Urinary bladder (tissue), 4 donors: ENCODE measurements at places on chromosomes 5 and 9. TPM values are rescaled to one million over a fixed set of nuclear protein-coding genes. Genes with fewer than 3 reads are reported as not detected.

DNA sequence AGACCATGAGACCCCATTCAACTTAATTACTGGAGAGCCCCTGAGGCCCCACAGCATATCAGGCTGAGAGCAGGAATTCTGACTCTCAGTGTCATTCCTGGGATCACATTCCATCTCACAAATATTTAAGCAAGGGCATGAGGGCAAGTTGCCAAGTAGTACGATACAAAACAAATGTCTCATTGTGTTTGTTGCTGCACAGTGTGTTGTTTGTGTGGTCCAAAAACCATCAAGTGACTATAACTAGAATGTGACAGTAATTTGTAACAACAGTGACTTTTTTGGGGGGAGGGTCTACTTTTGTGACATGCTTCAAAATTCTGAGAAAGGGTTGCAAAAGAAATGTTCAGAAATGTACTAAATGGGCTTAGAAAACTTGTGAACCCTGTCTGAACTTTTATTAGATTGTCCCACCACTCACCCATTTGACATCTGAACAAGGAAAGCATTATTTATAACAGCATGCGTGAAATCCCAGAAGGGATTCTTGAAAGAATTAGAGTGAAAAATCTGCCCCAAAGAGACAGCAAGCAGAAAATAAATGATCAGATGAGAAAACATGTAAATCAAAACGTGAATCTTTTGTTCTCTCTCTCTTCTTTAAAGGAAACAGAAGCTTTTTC lies 347.0 kb downstream of the NTRK2 start:
- no peak for DNase-seq

The GPRIN1 gene
- total RNA-seq: 1.3 TPM

The DBH gene
- total RNA-seq: 0.79 TPM

GRCh38 chr5:60488466-60489130 lies 211.4 kb downstream of the DEPDC1B start:
- DNase-seq: no peak

DNA sequence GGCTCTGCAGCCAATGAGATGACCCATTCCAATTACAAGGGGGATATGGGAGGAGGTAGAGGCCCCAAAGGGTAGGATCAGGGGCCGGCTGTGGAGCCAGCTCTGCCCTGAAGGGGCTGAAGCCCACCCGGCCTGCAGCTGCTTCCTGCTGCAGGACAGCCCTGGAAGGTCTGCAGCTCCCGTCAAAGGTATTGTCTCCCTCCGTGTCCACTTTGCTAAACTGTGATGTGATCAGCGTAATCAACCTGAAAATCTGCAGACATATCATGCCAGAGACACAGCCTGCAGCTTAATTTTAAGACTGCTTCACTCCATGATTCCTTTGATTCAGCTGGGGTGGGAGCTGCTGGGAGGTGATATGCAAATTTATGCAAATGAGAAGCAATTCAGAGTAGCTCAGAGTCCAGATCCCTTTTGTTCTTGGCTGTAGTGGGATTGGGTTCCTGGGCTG lies 90.7 kb downstream of the GADD45G start:
- no peak for DNase-seq

The RABEPK gene
- total RNA-seq: 17.5 TPM

- DNase-seq: no peak
Measured at GRCh38 chr5:118687661-118688621, 300.4 kb downstream of the DTWD2 start.

GRCh38 chr5:32153723-32154122 lies 20.4 kb downstream of the GOLPH3 start:
- DNase-seq: no peak

GRCh38 chr5:134079748-134080581 lies 34.5 kb upstream of the TCF7 start:
- no peak for DNase-seq

The TMC1 gene
- total RNA-seq: 1.9 TPM

DNA sequence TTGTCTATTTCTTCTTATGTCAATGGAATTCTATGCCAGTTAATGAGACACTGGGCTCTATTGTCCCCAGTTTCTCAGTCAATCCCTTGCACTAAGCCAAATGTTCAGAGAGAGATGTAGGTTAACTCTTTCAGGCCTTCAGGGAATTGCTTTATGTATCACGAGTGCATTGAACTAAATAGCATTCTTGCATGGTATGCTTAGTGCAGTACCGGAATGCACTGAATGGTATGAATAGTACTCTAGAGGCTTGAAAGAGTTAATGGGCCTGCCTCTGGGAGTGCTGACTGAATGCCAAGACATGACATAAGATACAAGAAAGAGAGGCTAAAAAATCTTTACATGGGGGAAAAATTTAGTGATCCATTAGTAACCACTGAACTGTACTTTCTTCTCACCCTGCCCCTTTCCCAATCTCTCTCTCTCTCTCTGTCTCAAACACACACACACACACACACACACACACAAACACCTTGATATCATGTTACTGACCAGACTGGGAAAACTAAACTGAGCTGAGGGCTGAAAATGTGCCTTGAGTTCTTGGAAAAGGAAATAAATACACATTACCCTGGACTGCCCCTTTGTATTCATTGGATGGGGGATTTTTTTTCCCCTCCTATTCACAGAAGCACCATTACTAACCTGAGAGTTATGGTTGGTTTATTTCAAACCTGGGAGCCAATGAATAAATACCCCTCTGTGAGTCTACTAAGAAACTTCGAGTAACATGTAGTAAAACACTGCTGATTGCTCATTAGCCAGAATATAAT lies 35.4 kb upstream of the TMC1 start:
- DNase-seq: no peak

DNA sequence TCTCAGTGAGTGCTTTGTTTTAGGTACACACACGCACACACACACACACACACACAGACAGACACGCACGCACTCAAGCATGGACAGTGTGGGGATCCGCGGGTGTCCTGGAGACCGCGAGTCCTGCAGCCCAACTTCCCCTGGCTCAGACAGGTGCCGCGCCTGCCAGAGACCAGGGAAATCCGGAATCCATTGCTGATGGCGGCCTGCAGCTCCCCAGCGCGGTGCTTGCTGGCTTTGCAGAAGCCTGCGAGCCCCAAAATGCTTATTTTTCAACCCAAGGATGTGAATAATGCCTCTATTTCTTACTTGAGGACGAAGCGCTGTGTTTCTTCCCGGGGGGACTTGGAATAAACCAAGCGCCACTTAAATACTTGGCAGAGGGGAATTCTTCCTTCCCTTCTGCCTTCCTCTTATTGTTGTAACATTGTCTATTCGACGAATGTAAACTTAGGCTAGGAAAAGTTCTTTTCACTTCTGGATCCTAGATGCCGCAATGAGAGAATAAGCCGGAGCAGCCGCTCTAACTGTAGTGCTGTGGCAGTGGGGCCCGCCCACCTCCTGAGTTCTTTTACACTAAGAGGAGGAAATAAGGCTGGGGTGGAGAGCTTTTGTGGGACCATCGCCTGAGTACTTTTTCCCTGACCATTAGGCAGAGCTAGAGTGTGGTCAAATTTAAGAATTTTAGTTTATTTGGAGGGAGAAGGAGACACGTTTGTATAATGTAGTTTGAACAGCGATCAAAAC lies 802 bp downstream of the ITGA2 start:
- DNase-seq: no peak

GRCh38 chr5:179901915-179902762 lies 5.6 kb downstream of the TBC1D9B start:
- no peak for DNase-seq

The SHC3 gene
- total RNA-seq: 2.0 TPM

GRCh38 chr9:93650448-93650847 lies 74.1 kb downstream of the PHF2 start:
- DNase-seq: no peak

GRCh38 chr5:38807570-38808483 lies 38.0 kb upstream of the OSMR start:
- peak; percentile 60 for DNase-seq

- no peak for DNase-seq
Measured at GRCh38 chr9:20994486-20994885, 37.0 kb downstream of the HACD4 start.

- DNase-seq: no peak
Measured at GRCh38 chr5:39765366-39765765, 340.6 kb upstream of the DAB2 start.

DNA sequence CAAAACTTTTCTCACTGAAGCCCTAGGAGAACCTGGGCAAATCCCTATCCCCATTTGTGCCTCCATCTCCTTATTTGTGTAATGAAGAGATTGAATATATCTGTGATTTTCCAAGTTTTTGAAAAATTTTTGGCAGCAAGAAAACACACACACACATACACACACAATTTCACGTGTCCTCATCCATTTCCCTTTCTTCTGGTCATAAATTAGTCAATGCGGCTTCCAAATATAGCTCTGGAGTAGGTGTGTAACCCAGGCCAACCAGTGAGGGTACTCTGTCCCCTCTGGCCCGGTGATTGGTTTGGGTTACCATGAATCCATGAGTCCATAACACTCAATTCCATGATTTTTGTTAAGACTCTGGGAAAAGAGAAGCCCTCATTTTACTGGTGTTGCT lies 12.7 kb downstream of the CSF1R start:
- DNase-seq: no peak

The IFNK gene
- total RNA-seq: not detected

GRCh38 chr5:63963080-63963735 lies 963 bp upstream of the HTR1A start:
- peak; percentile 47 for DNase-seq

The FXN gene
- 3.9 TPM for total RNA-seq

The ADRA1B gene
- total RNA-seq: 0.63 TPM

DNA sequence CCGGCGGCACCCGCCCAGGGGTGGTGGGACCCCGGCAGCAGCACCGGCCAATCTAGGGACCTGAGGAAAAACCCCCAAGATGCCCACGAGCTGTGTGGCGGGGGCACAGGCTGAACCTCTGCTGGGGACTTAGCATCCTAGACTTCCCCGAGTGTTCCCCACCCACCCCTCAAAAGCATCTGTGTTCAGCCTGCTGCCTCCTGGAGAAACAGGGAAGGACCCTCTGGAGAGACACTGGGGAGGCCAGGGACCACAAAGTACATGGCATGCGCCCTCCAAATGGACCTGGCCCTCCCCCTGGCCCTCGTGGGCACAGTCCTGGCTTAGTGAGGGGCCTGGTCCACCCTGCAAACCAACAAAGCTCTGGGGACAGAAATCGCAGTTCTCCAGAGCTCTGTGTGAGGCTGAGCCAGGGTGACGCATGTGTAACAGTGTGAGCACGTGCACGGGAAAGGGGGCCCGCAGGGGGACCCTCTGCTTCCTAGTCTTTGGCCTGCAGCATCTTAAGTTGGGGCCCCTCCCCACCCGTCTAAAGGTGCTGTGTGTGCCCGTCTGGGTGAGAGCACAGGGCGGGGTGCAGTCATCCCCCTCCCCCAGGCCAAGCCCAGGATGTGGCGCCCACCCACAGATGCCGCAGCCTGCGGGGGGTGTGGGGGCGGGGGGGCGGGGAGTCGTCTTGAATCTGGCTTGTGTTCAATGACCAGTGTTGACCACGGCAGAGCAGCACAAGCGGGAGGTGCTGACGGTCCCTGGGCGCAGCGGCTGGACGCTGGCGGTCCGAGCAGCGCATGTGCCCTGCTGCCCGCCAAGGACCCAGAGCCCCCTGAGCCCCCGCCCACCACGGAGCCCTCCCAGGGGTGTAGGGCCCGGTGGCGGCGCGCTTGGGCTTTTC lies 672 bp upstream of the KCNT1 start:
- DNase-seq: no peak

DNA sequence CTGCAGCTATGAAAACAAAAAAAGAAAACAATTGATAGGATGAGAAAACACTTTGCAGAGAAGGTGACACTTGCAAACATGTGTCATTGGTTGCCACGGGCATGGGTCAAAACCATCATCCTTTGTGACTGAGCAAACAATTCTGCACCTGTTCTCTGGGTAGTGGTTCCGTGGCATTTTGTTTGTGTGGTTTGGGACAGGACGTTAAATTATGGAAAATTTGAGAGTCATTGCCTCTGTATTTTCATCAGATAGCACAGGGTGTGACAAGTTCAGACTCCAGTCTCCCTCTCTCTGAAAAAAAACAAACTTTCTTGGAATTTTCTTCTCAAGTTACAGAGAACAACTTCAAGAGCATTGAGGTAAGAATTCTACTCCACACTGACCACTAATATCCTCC lies 113.4 kb upstream of the HMHB1 start:
- DNase-seq: no peak

- DNase-seq: peak; percentile 51
Measured at GRCh38 chr5:32173267-32174010, 680 bp downstream of the GOLPH3 start.

DNA sequence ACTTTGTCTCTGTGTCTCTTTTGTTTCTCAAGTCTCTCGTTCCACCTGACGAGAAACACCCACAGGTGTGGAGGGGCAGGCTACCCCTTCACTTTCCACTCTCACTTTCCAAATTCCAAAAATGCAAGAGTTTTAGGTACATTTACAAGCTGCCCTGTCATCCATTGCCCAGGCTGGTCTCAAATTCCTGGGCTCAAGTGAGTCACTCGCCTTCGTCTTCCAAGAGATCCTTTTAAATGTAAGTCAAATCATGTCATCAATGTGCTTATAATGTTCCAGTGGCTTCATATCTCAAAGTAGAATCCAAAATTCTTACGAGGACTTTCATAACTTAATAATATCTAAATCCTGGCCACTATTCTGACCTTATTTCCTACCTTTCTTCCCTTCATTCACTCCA lies 20.4 kb upstream of the UGCG start:
- DNase-seq: no peak

The TLN1 gene
- total RNA-seq: 154 TPM

GRCh38 chr9:107208121-107208520 lies 75.0 kb upstream of the RAD23B start:
- DNase-seq: no peak

GRCh38 chr5:171269717-171270116 lies 39.3 kb upstream of the TLX3 start:
- no peak for DNase-seq

- DNase-seq: no peak
Measured at GRCh38 chr5:137310051-137310730, 188.9 kb downstream of the SPOCK1 start.

The C9orf153 gene
- 3.0 TPM for total RNA-seq

DNA sequence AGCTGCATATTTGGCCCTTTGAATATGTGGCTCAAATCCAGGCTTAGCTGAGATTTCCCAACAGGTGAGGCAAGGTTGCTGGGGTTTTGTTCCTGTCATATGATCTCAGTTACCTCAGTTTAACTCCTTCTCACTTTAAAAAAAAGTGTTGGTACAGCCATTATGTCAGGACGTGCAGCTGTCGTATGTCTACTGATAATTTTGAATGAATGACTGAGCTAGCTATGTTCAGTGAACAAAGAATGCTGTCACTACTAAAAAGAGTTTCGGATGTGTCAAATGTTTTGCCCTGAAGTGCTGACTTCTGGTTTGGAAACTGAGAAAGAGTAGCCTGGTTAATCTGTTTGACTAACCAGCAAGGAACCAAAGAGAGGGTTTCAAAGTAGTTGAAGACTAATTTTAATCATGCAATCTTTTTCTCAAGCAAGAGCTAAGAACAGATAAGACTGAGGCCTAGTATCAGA lies 106.3 kb upstream of the NR3C1 start:
- DNase-seq: no peak

GRCh38 chr9:2477755-2478154 lies 143.8 kb upstream of the VLDLR start:
- DNase-seq: no peak

- no peak for DNase-seq
Measured at GRCh38 chr9:107523539-107523938, 34.0 kb upstream of the KLF4 start.

The APBA1 gene
- total RNA-seq: 12.4 TPM
